ENCODE measurements at places on chromosomes 3 and 15. TPM values are rescaled to one million over a fixed set of nuclear protein-coding genes. Genes with fewer than 3 reads are reported as not detected.

DNA sequence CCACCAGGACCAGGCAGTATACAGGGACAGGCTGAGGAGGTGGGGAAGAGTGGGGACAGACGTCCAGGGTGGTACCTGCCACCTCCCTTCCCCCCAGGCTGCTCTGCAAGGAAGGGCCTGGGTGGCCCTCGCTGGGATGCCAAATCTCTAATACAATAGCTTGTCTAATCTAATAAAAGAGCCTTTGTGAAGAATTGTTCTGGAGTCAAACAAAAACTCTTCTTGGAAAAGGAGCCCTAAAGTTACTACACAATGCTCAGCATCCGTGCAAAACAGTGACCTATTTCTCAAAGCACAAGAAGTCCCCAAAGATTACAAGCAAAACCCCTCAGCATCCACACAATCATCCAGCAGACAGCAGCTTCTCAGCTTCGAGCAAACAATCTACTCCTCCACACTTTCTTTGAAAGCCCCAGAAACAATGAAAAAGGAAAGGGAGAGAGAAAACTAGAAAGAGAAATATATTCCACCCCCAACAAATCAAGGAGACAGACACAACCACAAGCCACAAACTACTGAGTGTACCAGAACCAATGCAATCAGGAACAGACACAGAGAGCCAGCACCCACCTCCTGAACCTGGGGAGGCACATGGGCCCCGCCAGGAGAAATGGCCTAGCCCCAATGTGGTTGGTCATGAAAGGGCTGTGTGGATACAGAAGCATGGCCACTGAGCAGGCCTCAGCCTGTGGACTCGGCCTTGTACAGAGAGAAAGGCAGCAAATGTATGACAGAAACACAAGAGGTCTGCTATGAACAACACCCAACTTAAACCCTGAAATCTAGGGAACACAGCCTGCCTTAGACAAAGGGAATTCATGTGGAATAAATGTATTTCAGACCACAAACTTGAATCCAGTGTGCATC, 177.1 kb upstream of the CHRNA7 start:
- ATAC-seq = no peak

DNA sequence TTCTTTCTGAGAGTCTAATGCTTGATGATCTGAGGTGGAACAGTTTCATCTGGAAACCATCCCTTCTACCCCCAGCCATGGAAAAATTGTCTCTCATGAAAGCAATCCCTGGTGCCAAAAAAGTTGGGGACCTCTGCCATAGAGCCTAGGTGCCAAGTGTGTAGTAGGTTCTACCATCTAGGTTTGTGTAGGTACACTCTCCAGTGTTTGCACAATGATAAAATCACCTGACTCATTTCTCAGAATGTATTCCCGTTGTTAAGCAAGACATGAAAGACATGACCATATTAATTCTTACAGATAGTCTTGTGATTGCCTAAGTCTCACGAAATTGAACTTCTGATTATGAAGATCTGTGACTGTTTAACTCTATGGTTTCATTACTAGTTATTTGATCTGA, 68.6 kb downstream of the KAT2B start:
- ATAC-seq = no peak

DNA sequence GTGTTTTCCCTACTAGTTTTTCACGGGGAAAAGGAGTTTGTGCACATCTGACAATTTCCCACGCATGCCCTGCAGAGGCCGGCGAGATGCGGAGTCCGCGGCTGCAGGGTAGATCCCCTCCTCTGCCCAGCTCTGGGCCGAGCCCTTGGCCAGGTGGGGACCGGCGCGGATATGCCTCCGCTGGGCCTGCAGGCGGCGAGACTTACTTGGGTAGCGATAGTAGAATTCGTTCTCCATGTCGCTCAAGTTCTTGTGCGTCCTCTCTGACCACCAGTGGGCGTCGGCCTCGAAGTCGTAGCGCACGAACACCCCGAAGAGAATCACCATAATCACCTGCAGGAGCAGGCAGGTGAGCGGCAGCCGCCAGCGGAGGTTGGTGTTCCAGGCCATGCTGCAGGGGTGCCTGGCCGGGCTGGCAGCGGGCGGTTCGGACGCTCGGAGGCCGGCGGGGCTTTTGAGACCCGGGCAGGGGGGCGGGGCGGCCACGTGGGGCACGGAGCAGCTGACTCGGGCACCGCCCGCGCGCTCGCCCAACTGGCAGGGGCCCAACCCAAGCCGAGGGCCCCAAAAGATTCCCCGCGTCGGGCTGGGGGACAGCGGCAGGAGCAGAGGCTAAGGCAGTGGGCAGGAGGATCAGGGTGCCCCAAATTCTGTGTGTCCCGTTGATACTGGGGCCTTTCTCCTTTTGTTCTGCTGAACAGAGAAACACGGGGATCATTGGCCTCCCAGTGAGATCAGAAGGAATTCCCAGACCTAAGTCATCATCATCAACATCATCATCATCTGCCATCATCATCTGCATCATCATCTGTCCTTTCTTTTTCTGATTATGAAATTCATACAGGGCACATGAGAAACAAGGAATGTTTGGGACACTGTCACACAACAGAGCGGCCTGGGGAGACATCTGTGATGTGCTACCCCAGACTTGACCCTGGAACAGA, at the start of gene RHCG:
Gene RHCG, minus strand, starts transcription at position 429 of the 944 bp plus-strand sequence. Its CDS starts 39 bp downstream, at position 390.
- no peak for ATAC-seq

GRCh38 chr15:101359365-101359947, 64.4 kb upstream of the SNRPA1 start:
- ATAC-seq = no peak

GRCh38 chr3:59388555-59389270, 338.9 kb upstream of the CFAP20DC start:
- peak; percentile 86 for ATAC-seq

- no peak for ATAC-seq
These were observed 38.9 kb upstream of the KIF23 start for GRCh38 chr15:69375151-69375790.

DNA sequence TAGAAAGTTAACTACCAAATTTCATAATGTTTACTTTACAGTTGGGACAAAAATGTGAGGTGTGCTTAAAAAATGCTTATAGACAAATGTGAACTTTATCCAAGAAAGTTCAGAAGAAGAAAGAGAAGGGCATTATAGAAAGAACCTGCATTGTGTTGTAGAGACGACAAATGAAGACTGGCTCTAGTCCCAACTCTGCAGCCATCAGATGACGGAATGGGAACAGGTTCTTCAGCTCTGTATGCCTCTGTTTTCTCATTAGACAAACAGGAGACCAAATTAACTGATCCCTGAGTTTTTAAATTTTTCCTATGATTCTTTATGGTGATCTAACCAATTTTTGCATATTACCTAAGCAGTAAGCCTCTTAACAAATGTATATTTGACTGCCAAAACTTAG, 49.2 kb downstream of the PDZRN3 start:
- no peak for ATAC-seq

RTP1 gene
- not detected for total RNA-seq

GTF2A2 gene
- total RNA-seq = 102 TPM
